ENCODE measurements at places on chromosomes 5 and 9. TPM values are rescaled to one million over a fixed set of nuclear protein-coding genes. Genes with fewer than 3 reads are reported as not detected.

Gene GDA
- total RNA-seq, result 291 TPM

Gene NLN
- 13.7 TPM for total RNA-seq

Gene CER1
- not detected for total RNA-seq

Gene CAMK4
- total RNA-seq, result 7.2 TPM

Gene DEPDC1B
- total RNA-seq, result 10.5 TPM

Gene FOXI1
- total RNA-seq, result not detected

Gene NRARP
- total RNA-seq, result 35.3 TPM

Gene SPAAR
- 0.88 TPM for total RNA-seq

Gene LURAP1L
- 7.4 TPM for total RNA-seq

GRCh38 chr9:125988479-125989050 lies 241.4 kb downstream of the PBX3 start:
- peak; percentile 36 for DNase-seq

GRCh38 chr9:123331346-123332060 lies 24.5 kb upstream of the CRB2 start:
- DNase-seq, result no peak

DNA sequence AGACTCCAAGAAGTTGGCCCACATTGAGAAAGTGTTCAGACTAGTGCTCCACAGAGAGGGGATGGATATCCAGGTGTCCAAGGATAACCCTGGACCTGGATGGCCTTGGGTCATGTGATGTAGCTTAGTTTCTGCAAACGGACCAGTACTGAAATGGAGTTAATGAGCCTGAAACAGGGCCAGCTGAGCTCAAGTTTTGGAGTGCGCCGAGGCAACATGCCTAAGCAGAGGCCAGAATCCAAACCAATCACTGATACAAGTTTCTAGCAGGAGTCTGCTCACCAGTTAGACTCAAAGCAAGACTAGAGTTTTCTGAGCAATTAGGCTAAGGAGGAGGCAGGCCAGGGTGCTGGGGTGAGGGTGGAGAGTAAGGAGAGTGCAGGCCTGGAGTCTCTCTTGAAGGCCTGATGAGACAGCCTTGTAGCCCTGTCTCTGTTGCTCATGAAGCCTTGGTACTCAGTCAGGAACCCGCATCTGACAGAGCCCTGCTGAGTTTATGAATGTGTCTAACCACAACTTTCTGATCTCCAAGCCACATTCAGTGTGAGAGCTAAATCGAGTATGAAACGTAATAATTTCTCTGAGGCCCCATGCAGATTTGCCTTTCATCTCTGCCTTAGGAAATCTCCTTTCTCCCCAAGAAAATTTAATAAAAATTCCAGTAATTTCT lies 68.9 kb upstream of the EQTN start:
- DNase-seq, result no peak

DNA sequence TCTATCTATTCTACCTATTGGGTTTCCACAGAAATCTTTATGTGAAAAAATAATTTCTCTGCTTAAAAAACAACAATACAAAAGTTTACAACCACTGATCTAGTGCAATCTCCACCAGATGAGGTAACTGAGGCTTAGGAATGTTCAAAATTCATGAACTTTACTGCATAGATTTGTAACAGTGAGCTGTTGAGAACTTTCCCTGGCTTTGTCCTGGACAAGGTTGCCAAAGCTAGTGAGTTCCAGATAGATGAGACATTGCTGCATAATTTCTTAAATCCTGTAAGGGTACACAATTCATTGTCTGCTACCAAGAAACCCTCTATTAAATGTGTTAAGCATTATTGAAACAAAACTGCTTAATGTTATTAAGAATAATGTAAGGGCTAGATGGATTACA lies 102.7 kb downstream of the OSMR start:
- no peak for DNase-seq

DNA sequence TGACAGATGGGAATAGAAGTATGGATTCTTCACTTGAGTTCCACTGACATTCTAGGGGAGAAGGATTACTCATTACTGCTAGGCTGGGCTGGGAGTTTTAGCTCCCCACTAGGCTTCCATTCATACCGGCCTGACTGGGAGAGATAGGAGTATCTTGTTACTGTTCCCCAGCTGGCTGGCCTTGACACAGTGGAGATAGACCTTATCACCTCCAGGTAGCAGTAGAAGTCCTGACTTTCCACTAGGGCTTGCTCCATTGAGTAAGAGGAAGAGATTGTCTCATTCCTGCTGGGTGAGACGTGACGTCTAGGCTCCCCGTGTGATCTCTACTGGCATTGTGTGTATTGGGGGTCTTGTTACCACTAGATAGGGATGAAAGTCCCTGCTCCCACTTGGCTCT lies 156.4 kb downstream of the CACNA1B start:
- peak; percentile 8 for DNase-seq

GRCh38 chr5:135491552-135492318 lies 39.6 kb upstream of the TIFAB start:
- no peak for DNase-seq

DNA sequence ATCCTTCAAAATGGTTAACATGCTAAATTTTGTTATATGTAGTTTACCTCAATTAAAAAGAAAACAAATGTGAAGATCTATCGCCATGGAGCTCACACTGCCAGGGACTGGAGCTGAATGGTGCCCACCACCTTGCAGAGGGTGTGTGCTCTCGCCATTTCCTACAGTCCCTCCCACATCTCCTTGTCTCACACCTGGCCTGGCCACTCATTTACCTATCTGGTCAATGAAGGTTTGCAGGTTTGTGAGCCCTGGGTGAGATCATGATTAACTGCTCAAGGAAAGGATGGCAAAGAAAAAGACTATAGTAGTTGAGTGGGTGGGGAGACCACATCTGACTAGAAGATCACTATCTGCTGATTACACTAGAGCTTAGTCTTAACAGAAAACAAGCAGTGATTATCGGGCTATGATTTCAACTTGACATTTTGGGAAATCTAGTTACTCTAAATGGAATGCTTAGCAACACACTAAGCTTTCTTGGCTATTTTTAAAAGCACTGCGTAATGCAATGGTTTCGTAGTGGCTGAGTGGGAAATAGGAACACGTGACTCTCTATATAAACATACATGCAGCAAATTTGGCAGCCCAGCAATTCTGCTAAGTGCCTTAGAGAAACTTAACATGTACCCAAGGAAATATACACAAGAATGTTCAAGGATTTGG lies 27.3 kb downstream of the PUM3 start:
- DNase-seq, result no peak

DNA sequence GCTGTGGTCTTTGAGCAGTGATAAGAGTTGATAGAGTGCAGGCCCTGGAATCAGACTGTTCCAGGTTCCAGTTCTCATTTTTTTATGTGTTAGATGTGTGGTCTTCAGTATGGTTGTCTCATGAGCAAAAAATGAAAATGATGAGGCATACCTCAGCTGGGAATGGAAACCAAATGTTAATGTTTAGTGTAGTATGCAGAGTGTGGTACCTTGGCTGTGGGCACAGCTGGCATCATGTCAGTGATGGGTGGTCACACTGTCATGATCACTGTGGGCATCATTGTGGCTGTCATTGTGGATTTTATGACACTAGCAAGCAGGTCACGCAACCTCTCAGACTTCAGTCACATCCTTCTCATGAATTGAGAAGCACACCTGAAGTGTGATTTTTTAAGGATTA lies 6.4 kb downstream of the ABLIM3 start:
- no peak for DNase-seq

DNA sequence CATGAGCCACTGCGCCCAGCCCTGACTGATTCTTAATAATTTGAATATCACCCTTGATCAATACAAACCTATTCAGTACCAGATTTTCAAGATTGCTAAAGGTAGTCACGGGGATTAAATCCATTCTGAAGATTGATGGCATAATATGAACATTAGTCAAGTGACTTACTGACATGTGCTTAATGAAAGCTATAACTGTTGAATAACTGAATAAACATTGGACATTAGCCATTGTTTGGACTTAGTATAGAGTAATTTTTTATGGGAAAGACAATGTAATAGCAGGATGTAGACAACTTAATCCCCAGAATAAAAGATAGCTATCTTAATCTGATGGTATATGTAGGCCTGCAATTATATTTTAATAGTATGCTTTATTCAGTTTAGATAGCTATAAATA lies 35.0 kb upstream of the VPS13A start:
- DNase-seq, result no peak

GRCh38 chr5:157820593-157821252 lies 38.2 kb downstream of the CLINT1 start:
- no peak for DNase-seq

- no peak for DNase-seq
Measured at GRCh38 chr5:54882101-54882500, 103.3 kb downstream of the ESM1 start.

GRCh38 chr9:11595756-11596155 lies 983.0 kb upstream of the PTPRD start:
- DNase-seq, result no peak

- no peak for DNase-seq
Measured at GRCh38 chr5:20528471-20528870, 540.5 kb upstream of the CDH18 start.

- DNase-seq, result no peak
Measured at GRCh38 chr5:27276119-27276518, 237.7 kb upstream of the CDH9 start.

GRCh38 chr5:66089384-66089783 lies 54.7 kb upstream of the SREK1 start:
- no peak for DNase-seq

GRCh38 chr5:124643336-124643735 lies 103.1 kb downstream of the ZNF608 start:
- DNase-seq, result no peak

- peak; percentile 55 for DNase-seq
Measured at GRCh38 chr9:107600060-107600573, 110.5 kb upstream of the KLF4 start.

Measured in Peyer's patch (tissue), 4 donors.